ENCODE measurements at places on chromosomes 16 and 17.

DNA sequence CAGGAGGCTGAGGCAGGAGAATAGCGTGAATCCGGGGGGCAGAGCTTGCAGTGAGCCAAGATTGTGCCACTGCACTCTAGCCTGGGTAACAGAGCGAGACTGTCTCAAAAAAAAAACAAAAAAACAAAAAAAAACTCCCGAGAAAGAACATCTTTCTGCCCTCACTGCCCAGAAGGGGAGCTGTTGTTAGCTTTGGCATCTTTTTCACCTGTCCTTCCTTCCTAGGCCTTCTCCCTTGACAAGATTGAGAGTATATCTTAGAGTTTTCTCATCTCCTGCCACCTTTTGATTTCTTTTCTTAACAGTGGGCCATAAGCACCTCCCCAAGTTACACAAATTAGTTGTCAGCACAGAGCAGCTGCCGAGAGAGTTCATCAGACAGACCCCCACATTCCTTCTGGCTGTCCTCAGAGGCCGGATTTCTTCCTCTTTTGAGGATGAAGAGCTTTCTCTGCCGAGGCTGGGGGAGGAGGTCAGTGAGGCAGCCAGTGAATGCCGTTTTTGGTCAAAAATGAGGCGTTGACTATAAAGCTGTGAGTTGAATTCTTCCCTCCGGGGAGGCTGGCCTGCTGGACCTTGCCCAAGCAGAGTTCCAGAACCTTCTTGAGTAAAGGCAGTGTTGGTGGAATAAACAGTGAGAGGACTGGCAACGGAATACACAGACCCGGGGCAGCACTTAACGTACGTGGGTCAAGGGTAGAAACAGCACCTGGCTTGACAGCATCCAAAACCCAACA is 127.0 kb downstream of the ABCC6 start:
- no peak for DNase-seq

DNA sequence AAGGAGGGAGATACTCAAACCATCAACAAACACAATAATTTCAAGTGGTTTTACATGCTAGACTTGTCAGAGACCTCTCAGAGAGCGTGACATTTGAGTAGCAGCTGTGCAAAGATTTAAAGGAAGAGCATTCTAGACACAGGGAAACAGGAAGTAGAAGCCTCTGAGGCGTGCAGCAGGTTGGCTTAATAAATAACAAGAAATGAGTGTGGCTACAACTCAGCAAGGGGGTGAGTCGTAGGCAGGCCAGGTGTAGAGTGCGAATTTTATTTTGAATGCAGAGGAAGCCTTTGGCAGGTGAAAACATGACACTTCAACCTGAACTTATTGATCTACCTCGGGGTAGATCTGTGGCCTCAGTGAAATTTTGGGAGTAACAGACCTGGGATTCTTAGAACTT is 73.2 kb upstream of the MRTFB start:
- DNase-seq: no peak

DNA sequence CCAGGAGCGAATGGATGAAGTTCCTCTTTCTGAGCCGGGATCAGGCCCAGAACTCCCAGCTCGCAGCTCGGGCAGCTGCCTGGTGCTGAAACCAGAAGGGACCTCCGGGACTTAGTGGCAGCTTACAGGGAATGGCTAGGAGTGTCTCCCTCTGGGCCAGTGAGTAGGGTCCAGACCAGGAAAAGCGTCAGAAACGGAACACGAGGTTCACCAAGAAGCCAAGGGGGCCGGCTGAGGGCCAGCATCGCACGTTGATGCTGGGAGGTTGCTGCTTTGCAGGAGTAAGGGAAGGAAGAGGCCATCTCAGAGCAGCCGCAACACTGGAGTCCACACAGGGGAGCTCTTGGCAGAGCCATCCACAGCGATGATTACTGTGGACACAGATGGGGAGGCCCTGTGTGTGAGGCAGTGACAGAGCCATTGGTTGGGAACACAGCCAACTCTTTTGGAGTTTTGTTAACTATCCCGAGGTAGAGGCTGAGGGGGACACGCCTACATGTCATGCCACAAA is 74.0 kb upstream of the CREBBP start:
- DNase-seq: no peak

DNA sequence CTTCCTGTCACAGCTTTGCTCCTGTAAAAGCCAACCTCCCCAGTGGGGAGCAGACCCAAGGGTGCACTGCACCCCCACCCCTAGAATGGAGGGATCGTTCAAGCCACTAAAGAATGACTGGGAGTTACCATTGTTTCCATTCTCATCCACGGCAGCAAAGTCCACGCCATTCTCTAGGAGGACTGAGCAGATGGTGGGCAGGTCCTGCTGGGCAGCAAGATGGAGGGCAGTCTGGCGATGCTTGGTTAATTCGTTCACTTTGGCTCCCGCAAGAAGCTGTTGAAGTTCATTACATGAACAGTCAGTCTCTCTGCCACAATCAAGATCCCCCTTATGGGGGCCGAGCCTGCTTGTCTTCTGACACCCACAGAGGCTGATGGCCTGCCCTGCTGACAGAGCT is 30.8 kb downstream of the CYB5D2 start:
- DNase-seq: no peak

- DNase-seq: no peak
These were observed 3.6 kb downstream of the PNMT start for GRCh38 chr17:39671651-39672521.

GRCh38 chr17:17314501-17315071 is 11.4 kb downstream of the NT5M start:
- no peak for DNase-seq

- DNase-seq: no peak
These were observed 433.0 kb downstream of the KIF2B start for GRCh38 chr17:54255696-54256095.

DNA sequence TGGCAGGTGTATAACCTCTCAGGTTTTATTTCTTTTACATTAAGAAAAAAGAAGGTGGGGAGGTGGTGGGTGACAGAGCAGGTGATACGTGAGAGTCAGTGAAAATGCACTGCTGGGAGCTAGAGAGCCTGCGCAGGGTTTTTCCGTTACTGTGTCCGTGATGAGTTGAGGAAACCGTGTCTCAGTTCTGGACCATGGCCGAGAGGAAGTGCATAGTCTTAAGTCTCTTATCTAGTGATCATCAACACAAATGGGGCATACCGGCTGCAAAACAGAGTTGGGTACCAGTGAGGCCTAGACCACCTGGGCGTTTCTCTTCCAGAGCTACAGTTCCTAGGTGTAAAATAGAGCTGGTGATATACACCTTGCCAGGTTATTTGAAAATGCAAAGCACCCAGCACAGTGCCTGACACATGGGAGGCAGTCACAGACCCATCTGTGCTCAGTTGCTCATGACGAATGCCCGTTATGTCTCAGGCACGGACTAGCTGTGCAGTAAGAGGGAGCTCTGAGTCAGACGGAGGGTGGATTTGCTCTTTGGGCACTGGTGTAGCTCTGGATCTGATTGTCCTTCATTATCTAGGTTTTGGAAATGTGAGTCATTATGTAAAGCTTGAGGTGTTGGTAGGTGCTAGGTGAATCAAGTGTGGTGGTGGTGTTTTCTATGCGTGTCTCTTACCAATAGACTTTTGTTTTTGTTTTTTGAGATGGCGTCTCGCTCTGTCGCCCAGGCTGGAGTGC is 60.9 kb downstream of the RPTOR start:
- DNase-seq: no peak

DNA sequence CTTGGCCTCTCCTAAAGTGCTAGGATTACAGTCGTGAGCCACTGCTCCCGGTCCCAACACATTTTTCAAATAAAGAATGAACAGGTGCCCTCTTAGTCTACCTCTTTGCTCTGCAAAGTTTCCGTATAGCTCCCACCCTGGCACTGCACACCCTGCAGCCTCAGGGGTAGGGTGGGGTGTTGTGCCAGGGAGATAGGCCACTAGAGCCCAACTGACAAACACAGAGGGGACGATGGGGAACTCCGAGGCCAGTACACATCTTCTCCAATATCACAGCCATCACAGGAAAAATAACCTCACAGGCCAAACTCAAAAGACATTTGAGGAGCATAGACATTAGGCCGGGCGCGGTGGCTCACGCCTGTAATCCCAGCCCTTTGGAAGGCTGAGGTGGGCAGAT is 2.7 kb upstream of the SLC12A4 start:
- DNase-seq: no peak

GRCh38 chr16:87375426-87376135 is 8.0 kb downstream of the FBXO31 start:
- DNase-seq: no peak

GRCh38 chr16:79593754-79594153 is 6.8 kb downstream of the MAF start:
- DNase-seq: no peak

DNA sequence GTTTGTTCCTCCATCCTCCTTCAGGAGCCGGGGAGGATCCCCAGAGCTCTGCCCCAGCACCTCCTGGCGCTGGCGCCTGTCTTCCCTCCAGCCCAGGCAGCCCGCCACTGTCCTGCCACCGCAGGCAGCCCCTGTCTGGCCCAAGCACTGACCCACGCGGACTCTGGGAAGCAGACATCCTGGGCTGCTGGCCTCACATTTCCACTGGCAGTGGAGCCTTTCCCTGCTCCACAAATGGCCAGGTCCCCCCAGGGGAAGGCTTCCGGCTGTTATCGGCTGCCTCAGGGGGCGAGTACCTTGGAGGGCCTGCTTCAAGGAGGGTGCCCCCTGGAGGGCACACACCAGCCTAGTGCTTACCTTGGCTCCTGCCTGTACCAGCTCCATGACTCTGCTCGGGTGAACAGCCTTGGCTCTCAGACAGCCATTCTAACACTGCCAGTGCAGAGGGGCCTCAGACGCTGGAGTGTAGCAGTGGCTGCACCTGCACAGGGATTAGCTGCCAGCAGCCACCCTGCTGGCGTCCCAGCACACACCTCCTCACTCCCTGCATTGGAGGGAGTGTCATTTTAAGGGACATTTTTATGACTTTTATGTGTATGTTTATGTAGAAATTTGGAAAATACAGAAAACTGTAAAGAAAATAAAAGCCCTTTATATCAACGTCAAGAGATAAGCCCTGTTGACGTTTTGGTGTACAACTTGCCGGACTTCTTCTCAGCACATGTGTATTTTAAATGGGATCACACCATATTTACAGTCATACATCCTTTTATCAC is 21.0 kb downstream of the ACE start:
- DNase-seq: no peak

GRCh38 chr17:43911904-43912303 is 4.6 kb upstream of the MPP2 start:
- no peak for DNase-seq

- DNase-seq: no peak
These were observed 20.4 kb upstream of the SCIMP start for GRCh38 chr17:5254903-5255521.

DNA sequence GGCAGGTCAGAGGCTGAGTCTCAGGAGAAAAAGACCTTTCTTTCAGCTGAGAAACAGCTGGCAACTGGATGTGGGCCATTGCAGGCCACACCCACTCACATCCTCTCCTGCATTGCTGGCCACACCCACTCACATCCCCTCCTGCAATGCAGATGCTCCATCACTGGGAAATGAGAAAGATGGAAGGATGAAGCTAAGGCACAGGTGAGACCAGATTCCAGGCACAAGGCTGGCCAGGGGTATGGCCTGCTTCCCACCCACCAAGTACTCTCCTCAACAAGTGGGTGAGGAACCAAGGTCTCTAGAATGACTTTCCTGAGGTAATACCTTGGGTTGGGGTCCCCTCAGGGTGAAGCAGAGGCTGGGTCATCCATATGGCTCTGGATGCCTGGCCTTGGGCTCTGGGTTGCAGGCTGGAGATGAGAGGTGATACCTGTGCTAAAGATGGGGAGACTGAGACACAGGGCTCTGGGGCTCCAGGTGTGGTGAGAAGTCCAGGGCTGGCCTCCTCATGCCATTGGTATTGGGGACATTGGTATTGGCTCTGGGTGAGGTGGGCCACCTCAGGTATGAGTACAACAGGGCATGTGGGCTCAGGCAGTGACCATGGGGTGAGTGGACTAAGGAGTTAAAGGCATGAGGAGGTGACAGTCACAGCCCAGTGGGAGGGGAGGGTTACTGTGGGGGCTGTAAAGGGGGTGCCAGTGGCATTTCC is 1726.8 kb downstream of the TP53TG3F start:
- DNase-seq: no peak

- DNase-seq: no peak
These were observed 721 bp upstream of the WFIKKN2 start for GRCh38 chr17:50834429-50835300.

DNA sequence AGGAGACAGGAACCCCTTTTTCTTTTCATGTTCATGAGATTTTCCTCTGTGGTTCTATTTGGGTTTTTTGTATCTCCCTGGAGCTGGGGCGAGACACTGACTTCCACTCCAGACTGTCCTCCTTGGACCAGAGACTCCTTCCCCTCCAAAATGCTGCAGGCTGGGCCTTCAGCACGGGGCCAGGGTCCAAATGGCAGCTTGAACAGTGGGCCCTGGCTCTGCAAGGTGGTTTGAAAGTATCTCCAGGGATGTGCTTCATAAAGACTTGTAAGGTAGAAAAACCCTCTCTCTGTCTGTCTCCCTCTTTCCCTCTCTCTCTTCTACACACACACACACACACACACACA is 236.1 kb downstream of the ZNF423 start:
- no peak for DNase-seq

- DNase-seq: no peak
These were observed 9.5 kb upstream of the UNK start for GRCh38 chr17:75774991-75775668.

GRCh38 chr16:22213801-22214200 is 7.7 kb downstream of the EEF2K start:
- DNase-seq: no peak

- no peak for DNase-seq
These were observed 74.4 kb downstream of the CCT6B start for GRCh38 chr17:34886831-34887230.

DNA sequence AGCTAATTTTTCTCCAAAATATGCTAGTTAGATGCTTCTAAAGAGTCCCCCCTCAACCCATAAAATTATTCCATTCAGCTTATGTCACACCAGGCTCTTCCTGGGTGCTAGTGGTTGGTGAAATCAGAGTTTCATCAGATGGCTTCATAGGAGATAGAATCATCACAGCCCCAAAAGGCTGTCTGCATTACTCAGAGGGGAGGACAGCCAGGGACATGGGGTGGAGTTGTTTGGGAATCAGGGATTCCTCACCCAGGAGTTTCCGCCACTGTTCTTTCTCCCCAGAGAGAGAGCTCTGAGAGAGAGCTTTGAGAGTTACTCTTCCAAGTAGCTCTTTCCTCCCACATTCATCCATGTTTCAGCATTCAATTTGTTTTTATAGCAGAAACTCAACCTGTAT is 288 bp upstream of the KRT34 start:
- DNase-seq: no peak

- DNase-seq: no peak
These were observed 5.2 kb upstream of the TMEM235 start for GRCh38 chr17:78226055-78226758.
